ENCODE measurements at places on chromosomes 2 and 18.

- DNase-seq: peak; percentile 14
Observed at GRCh38 chr2:221571551-221572218, 419 bp downstream of the EPHA4 start.

DNA sequence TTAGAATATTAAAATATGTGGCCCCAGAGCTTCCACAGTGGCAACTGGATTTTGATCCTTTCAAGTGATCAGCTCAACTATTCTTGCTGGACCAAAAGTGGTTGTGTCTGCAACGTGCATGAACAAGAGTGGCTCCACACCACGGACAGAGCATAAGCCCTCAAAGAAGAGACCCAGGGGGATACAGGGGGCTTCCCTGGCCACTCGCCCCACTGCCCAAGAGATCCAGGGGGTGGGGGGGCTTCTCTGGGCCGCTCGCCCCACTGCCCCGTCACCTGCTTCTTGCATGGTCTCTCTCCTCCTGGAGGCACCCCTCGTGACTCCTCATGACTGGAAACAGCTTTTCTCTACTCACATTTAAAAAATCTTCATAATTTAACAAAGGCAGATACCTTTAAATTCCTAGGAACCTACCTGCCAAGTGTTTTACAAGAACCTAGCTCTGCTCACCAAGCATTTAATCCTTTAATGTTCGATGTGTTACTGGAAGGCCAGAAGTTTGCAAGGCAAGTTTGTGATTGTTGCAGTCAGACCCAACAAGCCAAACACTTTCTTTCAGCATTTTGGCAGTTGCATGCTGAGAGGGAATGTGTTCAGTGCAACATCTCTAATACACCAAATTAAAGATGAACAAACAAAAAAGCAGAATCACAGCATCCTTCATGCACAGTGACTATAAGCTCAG lies 174.3 kb downstream of the BCL2 start:
- DNase-seq: no peak

GRCh38 chr18:49486134-49486533 lies 900 bp downstream of the C18orf32 start:
- DNase-seq: no peak

DNA sequence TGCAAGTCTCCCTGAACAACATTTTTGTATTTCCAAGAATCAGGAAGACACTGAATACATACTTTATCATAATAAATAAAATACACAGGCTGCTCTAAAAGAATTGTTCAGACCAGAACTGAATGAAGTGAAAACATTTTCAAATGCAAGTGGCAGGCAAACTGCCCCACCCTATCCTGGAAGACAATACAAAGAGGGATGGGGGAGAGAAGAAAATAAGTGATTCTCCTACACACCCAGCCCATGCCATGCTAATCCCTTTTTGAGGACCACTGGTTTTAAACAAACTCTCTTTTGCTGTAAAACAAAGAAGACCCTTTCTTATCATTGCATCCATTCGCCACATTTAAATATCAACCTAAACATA lies 95.6 kb downstream of the PID1 start:
- DNase-seq: no peak

DNA sequence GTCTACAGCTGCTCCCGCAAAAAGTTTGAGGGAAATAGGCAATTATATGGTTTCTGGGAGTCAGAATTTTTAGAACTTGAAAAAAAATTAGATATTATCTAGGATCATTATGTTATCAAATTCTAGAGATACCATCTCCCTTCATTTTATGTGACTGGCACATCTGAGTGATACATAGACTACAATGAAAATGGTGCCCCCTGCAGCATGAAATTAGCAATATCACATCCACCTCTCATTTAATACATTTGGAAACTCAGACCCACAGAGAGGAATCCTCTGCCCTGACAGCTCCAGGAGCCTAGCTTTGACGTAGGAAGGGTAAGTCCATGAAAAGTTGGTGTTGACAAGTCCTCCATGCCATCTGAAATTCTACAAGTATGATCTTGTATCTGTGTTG lies 381.6 kb downstream of the SUCLG1 start:
- DNase-seq: peak; percentile 53

DNA sequence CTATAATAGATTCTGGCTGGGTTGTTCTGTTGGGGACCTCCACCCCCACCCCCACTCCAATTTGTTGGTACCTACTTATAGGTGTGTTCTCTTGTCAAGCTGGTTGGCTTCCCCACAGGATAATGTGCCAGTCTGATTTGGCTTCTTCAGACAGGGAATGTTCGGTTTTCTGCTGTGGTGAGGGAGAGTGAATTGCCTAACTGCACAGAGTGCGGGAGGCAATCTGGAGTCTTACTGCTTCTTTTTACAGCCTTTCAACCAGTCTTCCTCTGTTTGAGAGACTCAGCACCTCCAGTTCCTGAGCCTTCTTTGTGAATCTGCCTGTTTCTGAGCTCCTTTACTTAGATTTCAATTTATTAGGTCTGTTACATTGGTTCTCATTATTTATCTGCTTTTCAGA lies 27.4 kb upstream of the SNORC start:
- no peak for DNase-seq

- DNase-seq: no peak
Observed at GRCh38 chr18:29191263-29191662, 1014.3 kb upstream of the CDH2 start.

- DNase-seq: no peak
Observed at GRCh38 chr2:224901121-224901676, 141.1 kb downstream of the DOCK10 start.

- peak; percentile 10 for DNase-seq
Observed at GRCh38 chr18:45386041-45386655, 229.1 kb upstream of the SLC14A2 start.

- no peak for DNase-seq
Observed at GRCh38 chr2:7693246-7694075, 776.2 kb downstream of the RNF144A start.

DNA sequence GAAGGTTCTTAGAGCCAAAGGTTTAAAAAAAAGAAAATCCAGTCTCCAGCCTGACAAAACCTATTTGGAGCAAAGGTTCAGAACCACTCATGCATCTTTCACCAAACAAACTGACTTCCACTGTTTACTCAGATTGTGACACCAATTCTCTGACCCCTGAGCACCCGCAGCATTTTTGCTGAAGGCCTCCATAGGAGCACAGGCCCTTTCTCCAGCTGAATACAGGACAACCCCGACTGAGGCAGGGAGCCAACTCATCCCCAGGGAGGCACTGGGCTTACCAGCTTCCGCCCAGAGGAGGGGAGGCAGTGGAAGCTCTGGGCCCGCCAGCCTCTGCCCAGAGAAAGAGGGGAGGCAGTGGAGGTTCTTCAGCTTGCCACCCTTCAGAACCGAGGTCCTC lies 51.0 kb upstream of the CNGA3 start:
- no peak for DNase-seq

DNA sequence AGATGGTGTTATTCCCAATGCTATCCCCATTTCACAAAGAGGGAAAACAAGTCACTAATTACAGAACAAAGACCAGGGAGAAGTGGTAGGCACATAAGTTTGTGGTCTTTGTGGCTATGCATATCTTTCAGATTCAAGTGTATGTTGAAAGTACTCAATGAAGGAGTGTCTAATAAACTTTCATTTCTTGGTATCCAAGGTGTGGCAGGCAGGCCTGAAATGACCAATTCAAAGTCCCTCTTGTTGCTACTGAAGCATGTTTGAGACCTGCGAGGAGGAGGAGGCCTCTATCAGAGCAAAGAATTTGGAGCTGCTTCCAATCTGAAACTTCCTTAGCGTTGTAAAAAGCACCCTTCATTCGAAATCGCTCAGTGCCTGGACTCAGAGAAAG lies 60.9 kb upstream of the KLF7 start:
- DNase-seq: no peak

DNA sequence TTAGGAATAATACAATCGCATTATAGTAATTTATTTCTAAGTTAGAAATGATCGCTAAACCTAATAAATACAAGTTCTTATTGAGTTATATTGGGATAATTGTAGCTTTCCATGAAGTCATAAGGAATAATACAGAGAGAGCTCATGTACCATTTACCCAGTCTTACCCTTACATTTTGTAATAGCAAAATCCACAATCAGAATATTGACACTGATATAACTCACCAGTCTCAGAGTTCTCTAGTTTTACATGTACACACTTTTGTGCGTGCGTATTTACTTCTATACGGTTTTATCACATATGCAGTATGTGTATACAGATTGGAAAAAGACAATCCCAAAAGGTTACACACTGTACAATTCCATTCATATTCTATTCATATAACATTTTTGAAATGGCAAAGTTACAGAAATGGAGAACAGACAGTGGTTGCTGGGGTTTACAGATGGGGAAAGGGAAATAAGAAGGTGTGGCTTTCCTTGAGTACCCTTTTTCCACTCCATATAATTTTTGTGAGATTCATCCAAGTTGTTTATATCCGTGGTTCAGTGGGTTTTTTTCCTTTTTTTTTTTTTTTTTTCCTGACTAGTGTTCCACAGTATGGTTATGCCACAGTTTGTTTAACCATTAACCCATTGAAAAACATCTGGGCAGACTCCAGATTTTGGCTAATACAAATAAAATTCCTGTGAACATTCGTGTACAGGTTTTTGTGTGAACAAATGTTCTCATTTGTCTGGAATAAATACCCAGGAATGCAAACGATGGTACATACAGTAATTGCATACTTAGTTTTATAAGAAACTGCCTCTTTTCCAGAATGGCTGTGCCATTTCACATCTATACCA lies 117.2 kb downstream of the HNMT start:
- DNase-seq: no peak

DNA sequence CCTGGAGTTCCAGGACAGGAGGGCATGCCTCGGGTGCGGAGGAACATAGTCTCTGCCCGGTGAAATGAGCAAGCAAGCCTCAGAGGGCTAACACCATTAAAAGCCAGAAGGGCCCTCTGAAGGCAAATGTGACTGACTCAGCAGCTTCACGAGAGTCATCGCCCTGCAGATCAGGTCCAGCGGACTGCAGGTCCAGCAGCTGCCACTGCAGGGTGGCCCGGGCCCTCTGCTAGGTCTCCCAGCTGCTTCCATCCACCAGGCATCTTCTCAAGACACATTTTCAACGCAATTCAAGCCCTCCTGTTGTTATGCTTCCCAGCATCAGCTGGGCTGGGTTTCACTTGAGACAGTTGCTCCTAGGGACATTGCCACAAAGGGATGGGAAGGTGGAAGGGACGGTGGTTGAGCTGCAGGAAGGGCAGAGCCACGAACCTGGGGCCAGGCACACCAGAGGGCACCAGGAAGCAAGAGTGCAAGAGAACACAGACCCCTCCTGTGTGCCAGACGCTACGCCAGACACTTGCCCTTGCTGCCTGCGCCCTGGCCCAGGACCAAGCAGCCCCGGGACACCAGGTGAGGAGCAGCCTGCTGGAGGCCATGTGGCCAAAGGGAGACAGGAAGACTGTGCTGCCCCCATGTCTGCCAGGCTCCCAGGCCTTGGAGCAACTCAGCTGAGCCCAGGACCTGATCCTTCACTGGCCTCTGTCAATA lies 173.0 kb downstream of the HDAC4 start:
- DNase-seq: no peak

DNA sequence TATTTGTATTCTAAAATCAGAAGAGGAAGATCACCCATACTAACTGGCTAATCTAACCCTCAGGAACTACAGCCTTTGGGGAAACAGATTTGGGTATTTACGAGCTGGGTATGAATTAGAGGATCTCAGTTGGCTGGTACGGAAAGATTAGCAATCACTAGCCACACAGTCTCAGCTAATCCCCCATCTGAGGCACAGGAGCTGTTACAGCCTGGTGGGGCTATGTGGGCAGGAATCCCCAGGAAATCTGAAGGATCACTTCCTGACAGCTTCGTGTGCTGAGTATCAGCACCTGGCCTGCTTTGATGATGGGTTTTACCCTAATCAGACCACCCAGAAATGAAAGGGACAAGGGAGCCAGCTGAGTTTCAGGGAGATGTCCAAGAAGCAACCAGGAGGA lies 206.3 kb downstream of the AFF3 start:
- DNase-seq: no peak

DNA sequence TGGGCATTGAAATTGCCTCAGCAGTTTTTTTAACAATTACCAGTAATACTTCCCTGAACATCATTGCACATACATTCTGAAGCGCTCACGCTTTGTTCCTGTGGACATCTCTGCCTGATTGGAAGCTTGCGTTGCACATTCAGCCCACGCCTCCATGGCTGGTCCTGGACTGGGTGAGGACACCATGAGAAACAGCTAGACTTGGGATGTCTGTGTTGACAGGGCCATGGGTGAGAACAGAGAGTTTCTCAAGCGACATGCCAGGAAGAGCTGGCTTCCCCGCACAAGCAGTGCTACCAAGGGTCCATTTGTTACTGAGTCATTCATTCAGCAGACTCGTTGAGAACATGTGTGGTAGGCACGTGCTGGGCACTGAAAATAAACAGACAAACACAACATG lies 166.3 kb downstream of the GBX2 start:
- DNase-seq: no peak

- DNase-seq: no peak
Observed at GRCh38 chr2:215405722-215406581, 29.9 kb downstream of the FN1 start.

DNA sequence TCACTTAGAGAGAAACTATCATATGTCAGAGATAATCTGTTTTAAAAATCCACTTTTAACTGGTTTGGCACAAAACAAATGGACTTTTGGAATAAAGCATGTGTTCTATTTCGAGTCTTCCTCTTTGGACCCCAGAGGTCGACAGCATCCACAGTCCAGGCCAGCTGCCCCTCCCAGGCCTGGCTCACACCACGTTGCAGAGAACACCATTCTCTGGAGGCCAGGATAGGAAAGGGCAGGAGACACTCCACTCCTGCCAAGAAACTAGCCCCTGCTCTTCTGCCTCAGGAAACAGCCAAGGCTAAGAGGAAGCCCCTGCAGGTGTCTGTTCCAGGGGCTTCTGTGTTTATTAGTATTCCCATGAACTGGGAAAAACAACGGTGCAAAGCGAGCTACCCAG lies 456.6 kb upstream of the ID2 start:
- DNase-seq: no peak

- no peak for DNase-seq
Observed at GRCh38 chr2:20728114-20728758, 61.3 kb downstream of the GDF7 start.

- no peak for DNase-seq
Observed at GRCh38 chr2:136990316-136990715, 225.0 kb downstream of the THSD7B start.

GRCh38 chr2:133360882-133361281 lies 207.4 kb downstream of the NCKAP5 start:
- DNase-seq: peak; percentile 20

- no peak for DNase-seq
Observed at GRCh38 chr18:57797209-57797651, 5.9 kb downstream of the ATP8B1 start.

- no peak for DNase-seq
Observed at GRCh38 chr2:513981-514706, 163.1 kb downstream of the TMEM18 start.

GRCh38 chr2:25790074-25790790 lies 88.1 kb downstream of the ASXL2 start:
- no peak for DNase-seq

GRCh38 chr2:127233710-127234109 lies 13.6 kb upstream of the CYP27C1 start:
- DNase-seq: no peak

DNA sequence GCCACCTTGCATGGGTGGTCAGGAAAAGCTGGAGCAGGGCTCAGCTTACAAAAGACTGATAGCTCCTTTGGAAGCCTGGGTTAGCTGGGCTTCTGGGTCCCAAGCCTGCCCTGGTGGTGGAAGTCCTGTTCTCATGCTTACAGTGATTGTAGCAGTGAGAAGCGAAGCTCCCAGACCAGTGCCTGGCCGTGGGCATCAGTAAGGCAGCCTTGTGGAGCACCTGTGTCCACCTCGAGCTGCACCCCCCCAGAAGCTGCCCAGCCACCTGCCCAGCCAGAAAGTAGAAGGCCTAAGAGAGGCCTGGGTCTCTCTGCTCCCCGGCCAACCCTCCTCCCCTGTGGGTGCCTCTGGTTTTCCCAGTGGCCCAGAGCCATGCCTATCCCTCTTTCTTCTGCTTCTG lies 10.5 kb downstream of the GLI2 start:
- no peak for DNase-seq
